ENCODE measurements at places on chromosomes 5 and 9.

DNA sequence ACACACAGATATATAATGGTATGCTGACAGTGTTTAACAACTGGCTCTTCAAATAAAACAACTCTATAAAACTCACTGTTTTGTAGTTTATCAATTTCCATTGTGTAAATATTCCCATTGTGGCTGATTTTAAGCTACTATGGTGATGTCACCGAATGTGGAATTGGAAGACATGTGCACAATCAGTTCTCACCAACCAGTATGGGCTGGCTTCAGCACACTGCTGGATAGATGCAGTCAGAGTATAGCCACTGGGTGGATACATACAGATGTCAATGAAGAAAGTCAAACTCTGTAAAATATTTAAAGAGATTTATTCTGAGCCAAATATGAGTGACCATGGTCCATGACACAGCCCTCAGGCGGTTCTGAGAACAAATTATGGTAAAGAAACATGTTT lies 475.9 kb upstream of the SMARCA2 start:
- no peak for DNase-seq

GRCh38 chr9:79610019-79610631 lies 38.4 kb downstream of the TLE4 start:
- no peak for DNase-seq

GRCh38 chr5:90830058-90830457 lies 271.5 kb downstream of the ADGRV1 start:
- no peak for DNase-seq

- no peak for DNase-seq
Measured at GRCh38 chr5:96259151-96259772, 173.8 kb downstream of the PCSK1 start.

GRCh38 chr9:115850548-115851304 lies 302.9 kb upstream of the PAPPA start:
- DNase-seq: no peak

DNA sequence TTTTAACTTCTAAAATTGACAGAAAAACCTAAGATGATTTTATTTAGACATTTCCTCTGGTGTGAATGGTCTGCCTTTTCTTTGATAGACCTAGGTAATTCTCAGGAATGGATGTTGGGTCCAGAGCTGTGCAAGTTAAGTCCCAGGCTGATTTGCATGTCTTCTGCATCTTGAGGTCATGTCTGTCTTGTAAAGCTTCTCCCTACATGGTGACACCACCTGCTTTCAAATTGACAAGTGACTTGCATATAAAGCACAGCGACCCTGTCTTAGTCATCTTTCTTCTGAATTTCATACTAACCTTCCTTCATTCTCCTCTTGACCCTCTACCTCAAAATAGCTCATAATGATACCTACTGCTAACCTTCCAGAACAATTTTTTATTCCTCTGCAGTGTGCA lies 29.2 kb downstream of the OSTF1 start:
- DNase-seq: no peak

- DNase-seq: no peak
Measured at GRCh38 chr9:97628668-97629067, 4.5 kb downstream of the TSTD2 start.

DNA sequence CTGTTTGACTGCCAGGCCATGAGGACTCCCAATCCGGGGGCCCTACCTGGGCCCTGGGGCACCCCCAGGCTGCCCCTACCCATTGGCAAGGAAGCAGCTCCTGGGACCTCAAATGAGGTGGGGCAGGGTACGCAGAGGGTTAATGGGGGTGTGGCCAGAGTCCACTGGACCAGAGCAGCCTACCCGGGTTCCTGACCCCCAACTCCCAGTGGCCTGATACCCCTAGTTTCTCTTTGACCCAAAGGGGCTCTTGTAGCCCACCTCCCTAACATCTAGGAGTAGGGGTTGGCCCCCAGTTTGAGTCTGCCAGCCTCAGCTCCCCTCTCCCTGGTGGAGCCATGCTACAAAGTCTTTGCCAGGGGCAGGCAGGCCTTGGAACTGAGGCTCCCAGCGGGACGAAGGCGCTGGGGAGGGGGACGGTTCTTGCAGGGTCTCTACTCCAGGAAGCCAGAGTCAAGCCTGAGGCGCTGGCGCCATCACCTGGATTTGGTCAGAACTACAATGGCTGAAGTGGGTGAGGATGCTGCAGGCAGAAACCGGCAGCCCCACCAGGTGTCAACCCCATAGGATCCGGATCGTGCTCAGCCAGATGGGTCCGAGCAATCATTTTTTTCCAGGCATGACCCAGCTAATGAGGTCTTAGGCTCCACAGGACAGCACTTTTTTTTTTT lies 8.4 kb upstream of the CERCAM start:
- DNase-seq: peak; percentile 25

DNA sequence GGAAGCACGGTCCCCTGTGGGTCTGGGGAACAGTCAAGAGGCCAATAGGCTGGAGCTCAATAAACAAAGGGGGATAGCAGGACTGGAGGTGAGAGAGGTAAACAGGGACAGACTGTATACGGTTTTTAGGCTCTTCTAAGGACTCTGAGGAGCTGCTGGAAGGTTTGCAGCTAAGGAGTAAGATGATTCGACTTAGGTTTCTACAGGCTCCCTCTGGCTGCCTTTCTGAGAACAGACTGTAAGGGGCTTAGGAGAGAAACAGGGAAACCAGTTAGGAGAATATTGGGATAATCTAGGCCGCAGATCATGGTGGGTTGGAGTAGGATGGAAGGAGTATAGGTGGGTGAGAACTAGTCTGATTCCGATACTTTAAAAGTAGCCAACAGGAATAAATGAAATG lies 10.4 kb downstream of the CDK5RAP2 start:
- DNase-seq: no peak

- no peak for DNase-seq
Measured at GRCh38 chr9:72649127-72649442, 127.7 kb downstream of the TMC1 start.

GRCh38 chr9:111063332-111063731 lies 25.1 kb upstream of the LPAR1 start:
- no peak for DNase-seq

- no peak for DNase-seq
Measured at GRCh38 chr5:171914726-171915338, 91.6 kb downstream of the FBXW11 start.

GRCh38 chr5:72531496-72532190 lies 24.4 kb upstream of the ZNF366 start:
- DNase-seq: no peak

DNA sequence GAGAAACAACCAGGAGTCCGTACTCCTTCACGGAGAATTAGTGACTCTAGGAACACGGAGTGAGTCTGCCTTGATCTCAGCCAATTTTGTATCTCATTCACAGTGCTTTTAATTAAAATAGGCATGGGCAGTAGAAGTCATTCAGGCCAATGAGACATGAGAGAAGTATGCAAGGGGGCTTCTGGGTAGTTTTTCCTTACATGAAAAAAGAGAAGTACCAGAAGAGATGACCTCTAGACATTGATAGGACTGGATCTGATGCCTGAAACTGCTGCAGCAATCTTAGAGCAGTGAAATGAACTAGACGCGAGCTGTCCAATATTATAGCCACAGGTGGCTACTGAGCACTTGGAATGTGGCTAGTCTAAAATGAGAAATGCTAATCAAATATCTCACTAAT lies 187.7 kb upstream of the TLE4 start:
- no peak for DNase-seq

DNA sequence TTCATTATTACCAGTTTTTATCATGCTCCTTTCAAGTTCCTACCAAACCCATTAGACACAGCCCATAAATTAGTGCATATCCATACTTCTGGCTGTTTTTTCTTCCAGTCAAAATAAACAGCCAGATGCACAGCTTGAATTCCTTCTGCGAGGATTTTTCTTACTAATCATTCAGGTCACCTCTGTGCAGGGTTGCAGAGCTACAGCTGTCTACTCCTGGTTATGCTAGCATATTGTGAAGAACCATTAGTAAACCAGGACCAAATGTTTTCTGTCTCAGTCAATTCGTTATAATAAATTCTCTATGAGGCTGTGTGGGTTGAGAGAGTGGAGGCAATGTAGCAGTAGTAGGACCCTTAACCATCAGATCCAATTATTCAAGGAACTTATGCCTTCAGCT lies 8.1 kb upstream of the MINAR2 start:
- no peak for DNase-seq

Data from stimulated activated CD4-positive, alpha-beta T cell treated with anti-CD3 and anti-CD28 coated beads, Interleukin-4, amount 100 ng/mL, for 4 hours (primary cell).